ENCODE measurements at places on chromosomes 4 and X.

DNA sequence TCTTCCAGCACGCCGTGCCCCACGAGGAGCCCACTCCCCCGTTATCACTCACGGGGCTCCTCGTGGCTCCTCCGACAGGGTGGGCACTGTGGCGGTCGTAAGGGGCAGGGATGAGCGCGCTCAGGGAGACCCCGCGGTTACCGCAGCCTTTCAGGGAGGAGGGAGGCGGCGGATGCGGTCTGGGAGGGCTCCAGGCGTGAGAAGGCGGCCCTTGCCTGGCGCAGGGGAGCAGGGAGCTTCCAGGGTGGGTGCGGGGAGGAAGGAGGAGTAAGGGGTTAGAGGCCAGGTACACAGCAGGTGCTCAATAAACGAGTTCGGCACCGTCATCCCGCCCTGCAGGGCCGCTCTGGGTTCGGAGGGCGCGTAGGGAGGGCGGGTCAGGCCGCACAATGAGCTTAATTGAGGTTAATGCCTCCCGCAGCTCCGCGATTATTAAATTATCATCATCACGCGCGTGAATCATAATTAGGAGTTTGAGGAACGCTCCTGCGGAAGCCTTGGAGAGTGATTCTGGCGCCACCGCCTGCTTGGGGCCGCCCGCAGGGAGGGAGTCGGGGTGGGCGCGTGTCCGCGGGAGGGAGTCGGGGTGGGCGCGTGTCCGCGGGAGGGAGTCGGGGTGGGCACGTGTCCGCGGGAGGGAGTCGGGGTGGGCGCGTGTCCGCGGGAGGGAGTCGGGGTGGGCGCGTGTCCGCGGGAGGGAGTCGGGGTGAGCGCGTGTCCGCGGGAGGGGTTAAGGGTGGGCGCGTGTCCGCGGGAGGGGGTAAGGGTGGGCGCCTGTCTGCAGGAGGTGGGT, 7.6 kb upstream of the NKX1-1 start:
- no peak for DNase-seq

DNA sequence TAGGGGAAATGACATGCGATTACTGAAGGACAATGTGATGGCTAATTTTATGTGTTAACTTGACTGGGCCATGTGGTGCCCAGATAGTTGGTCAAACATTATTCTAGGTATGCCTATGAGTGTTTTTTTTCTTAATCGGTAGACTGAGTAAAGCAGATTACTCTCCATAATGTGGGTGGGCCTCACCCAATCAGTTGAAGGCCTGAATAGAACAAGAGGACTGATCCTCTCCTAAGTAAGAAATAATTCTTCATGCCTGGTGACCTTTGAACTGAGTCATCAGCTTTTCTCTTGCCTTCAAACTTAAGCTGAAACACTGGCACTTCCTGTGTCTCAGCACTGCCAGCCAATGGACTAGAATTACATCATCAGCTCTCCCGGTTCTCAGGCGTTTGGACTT, 164.0 kb upstream of the FGF13 start:
- no peak for DNase-seq

DNA sequence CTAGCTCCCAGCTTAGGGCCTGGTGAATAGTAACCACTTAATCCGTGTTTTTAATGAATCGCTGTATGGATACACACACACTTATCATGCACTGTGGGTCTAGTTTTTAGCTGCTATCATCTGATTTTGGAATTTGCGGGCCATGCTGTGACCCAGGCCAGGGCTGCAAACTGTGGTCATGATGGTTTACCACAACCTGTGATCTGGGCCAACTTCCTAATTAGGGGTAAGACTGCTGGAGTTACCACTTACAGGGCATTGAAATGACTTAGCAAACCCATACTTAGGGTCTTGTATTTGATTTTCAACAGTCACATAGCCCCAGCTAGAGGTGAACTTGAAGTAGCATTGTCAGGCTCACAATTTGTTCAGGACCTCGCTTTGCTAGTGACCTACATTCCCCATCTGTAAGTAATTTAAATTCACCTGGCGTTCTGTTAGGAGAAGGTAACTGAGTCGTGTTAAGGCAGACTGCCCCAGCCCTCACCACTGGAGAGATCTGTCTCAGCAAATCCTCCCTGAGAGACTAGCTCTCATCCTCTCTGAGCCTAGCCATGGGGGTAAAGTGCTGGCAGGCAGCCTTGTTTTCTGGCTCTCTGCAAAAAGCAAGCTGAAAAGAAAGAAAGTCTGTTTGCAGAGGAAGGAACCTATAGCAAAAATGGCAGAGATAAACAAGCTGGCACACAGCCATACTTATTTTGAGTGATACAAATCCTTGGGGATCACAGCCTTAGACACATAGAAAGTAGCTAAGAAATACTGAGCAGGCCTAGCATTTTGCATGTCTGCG, 33.8 kb upstream of the EGFL6 start:
- DNase-seq = no peak

GRCh38 chrX:109393859-109394258, 88.0 kb downstream of the GUCY2F start:
- no peak for DNase-seq

GRCh38 chr4:78120144-78120880, 63.2 kb downstream of the FRAS1 start:
- DNase-seq = no peak

- DNase-seq = peak; percentile 88
These were observed 78.3 kb downstream of the FHDC1 start for GRCh38 chr4:153014460-153014859.

All from G401 (cell line).